ENCODE measurements at places on chromosomes 1 and 21. TPM values are rescaled to one million over a fixed set of nuclear protein-coding genes. Genes with fewer than 3 reads are reported as not detected.

- H3K27ac ChIP-seq, result no peak overlapping the region
- H3K4me3 ChIP-seq, result no peak overlapping the region
- H3K4me1 ChIP-seq, result no peaks in the 10 kb centered on the region
- DNase-seq, result no peak
- no peaks in the 10 kb centered on the region for H3K36me3 ChIP-seq
- H3K27me3 ChIP-seq, result no peaks in the 10 kb centered on the region
Observed at GRCh38 chr1:55444667-55445066, 229.5 kb upstream of the USP24 start.

- H3K27ac ChIP-seq, result no peak overlapping the region
- no peaks in the 10 kb centered on the region for H3K36me3 ChIP-seq
- H3K27me3 ChIP-seq, result peaks cover 20% of the 10 kb centered on the region
- no peak overlapping the region for H3K4me3 ChIP-seq
- no peaks in the 10 kb centered on the region for H3K4me1 ChIP-seq
Observed at GRCh38 chr1:115567431-115567830, 74.3 kb upstream of the VANGL1 start.

Gene B3GALNT2
- 8.9 TPM for polyA plus RNA-seq

Gene NIBAN1
- polyA plus RNA-seq, result 24.6 TPM

Gene PANK4
- polyA plus RNA-seq, result 30.2 TPM
